ENCODE measurements at places on chromosomes 5 and 9.
A peak's percentile ranks its signal among the peaks of the same experiment; 100 is the strongest.

DNA sequence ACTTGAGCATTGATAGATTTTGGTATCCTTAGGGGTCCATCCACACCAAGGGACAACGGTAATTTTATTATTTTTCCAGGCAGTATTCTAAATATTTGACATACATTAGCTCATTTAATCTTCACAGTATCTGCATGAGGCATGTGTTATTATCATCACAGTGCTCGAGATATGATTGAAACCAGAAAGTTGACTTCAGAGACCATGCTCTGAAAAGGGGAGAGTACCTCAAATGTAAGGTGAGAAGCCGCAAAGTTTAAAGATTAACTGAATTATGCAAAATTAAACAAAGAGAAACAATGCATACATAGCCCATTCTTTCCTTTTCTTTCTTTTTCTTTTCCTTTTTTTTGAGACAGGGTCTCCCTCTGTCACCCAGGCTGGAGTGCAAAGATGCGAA is 104.1 kb downstream of the SLC25A46 start:
- no peak for DNase-seq

DNA sequence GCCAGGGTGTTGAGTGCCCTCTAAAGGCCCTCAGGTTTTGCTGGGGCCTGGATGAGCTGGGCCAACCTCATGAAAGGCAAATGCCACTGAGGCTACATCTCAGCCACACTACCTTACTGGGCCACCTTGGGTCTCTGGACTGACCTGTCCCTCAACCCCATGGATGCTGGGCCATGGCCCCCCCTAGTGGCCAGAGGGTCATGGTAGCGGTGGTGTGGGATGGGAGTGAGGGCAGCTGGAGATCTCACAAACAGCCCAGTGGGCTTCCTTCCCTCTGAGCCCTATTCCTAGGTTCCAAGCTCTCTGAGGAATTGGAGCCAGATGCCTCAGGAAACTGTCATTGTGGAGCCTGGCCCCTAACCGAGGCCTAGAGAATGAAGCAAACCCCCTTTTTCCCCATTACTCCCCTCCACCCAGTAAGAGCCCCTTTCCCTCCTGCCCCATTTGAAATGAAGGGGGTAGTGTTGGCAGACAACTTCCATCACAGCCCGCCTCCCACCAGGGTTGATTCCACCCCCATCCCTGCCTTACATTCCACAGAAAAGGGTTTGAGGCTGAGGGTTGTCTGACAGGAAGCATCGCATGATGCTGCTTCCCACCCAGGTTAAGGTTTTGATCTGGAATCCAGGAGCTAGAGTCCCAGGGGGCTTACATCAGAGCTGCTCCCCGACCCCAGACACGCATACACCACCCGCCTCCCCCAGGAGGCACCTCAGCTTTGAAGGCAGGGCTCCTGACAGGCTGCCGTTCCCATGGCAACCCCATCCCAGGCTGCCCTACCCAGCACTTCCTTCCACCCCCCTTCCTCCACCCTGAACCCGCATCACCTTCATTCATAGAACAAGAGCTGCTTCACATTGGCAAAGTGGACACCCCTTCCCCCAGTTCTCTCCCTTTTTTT is 63.9 kb downstream of the PCDH1 start:
- DNase-seq = no peak

DNA sequence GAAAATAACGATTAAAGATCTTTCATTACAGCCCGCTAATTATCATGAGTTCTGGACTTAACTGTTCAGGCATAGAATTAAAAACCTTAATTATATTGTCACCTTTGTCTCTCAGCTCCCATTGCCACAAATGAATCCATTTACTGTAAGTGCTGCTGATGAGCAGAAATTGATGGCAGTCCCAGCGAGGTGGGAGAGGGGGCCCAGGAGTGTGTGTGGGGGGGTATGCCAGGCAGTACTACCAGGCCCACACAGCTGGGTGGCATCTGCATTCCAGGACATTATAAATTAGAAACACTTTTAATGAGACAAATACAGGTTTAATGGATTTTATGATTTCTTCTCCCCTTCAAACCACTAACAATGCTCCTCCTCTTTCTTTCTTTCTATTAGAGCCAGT is 196.0 kb downstream of the MELK start:
- DNase-seq = no peak

GRCh38 chr5:161851691-161852299 is 3.9 kb downstream of the GABRA1 start:
- DNase-seq = no peak

GRCh38 chr9:37995961-37996818 is 72.8 kb downstream of the SHB start:
- no peak for DNase-seq

GRCh38 chr9:127898433-127899127 is 823 bp downstream of the ST6GALNAC6 start:
- DNase-seq = peak; percentile 71

DNA sequence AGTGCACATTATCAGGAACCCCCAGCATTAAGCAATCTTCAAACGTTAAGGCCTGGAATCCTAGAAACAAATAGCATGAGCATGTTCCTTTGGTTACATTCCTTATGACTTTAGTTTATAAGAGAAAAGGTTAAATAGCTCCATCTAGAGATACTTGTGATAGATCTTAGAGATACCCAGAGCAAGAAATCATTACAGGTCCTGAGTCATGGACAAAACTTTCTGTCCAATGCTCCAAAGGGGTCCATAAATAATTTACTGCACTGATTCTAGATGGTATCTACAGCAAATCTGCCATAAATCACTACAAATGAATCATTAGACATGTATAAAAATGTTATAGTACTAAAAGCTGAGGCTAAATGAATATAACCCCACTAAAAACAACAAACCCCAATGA is 139.6 kb downstream of the HTR1A start:
- no peak for DNase-seq

GRCh38 chr9:19999491-20000057 is 210.7 kb upstream of the SLC24A2 start:
- DNase-seq = no peak

- no peak for DNase-seq
Measured at GRCh38 chr5:179319741-179320281, 25.4 kb downstream of the ADAMTS2 start.

DNA sequence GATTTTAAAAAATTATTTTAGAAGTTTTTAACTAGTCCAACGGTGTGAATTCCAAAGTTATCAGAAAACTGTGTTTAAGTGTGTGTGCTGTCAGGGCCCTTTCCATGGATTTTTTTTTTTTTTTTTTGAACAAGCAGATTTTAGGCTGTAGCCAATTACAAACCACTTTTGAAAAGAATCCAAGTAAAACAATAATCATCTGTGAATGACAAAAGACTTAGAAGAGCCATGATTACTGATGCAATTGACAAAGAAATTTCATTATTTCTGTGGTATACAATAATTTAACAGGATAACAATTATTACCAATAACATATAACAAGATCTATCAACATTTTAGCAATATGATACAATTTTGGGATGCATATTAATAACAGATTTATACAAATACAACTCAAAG is 16.2 kb upstream of the PAIP1 start:
- no peak for DNase-seq

Data from skin of body (tissue), 3 donors.